Esophagus muscularis mucosa (tissue), 4 donors: ENCODE measurements at places on chromosomes 3 and 15. TPM values are rescaled to one million over a fixed set of nuclear protein-coding genes. Genes with fewer than 3 reads are reported as not detected.

Gene SOX2
- 2.5 TPM for total RNA-seq

DNA sequence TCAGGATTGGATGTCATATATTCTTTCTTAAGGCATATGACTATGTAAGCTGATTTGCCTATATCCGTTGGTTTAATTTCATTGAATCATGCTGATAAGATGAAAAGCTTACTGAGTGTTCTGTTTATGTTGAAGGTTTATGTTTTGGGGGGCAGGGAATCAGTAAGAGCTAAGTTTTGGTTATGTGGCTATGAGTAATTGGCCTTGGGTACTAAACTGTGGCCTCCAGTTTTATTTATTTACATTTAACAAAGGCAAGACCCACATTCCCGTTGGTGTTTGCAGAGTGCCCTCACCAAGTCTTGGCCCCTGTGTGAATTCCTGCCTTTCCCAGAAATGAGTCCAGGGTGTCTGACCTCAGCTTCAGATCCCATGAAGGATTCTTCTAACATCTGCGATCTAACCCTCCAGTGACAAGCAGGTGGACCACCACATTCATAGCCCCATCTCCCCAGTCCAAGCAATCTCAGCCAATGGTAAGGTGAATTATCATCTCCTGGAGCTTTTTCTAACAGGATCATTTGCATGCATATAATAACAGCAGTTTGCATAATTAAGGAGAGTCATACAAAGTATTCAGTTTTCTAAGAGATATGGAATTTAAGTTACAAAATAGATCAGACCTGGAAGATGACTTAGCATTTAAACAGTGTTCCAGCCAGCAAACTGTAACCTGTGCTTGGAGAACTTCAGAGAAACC, 27.4 kb downstream of the GLDN start:
- DNase-seq = no peak

Gene ARPP21
- total RNA-seq = under 0.01 TPM

- no peak for DNase-seq
These were observed 20.0 kb upstream of the IREB2 start for GRCh38 chr15:78417754-78418630.
